ENCODE measurements at places on chromosomes 7 and 10.

GRCh38 chr10:91976317-91977051, 52.9 kb downstream of the BTAF1 start:
- no peak for DNase-seq

DNA sequence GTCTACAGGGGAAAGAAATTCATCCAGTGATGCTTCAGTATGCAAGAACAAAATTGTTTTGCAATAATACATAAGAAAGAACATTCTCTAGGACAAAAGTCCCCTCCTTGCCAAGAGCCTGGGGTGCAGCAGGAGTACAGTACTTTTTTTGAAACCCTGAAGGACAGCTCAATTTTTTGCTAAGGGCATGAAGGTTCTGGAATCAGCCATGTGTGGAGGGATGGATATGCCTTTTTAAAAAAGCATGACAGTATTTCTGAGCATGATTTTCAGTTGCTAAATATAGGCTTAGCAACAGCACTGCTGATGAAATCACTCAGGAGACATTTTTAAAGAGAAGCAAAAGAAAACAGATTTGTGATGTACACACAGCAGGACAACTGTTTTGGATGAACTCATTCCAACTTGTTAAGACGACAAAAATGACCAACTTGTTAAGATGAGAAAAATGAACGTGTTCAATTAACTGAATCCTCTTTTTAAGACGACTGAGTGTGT, 39.3 kb downstream of the HBP1 start:
- DNase-seq: no peak

DNA sequence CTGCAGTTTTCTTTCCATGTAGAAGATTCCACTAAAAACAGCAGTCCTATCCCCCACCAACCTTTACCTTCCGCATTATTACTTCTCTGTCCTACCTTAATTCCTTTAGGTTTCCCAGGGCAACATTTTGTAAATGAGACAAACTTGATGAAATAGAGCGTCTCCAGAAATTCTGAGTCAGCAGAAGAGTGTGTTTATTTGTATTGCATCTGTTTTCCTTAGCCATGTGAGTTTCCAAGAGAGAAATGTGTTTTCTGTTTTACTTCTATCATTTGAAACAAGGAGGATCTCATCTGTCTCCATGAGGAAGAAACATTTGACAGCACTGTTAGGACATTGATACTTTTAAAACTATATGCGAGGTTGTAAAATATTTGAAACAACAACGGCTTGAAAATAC, 244.2 kb upstream of the PLXDC2 start:
- DNase-seq: no peak

GRCh38 chr7:54712820-54713219, 46.2 kb downstream of the SEC61G start:
- no peak for DNase-seq

GRCh38 chr7:7573701-7574100, 7.0 kb downstream of the MIOS start:
- no peak for DNase-seq

- no peak for DNase-seq
These were observed 154.8 kb downstream of the CAMK1D start for GRCh38 chr10:12504176-12504575.

DNA sequence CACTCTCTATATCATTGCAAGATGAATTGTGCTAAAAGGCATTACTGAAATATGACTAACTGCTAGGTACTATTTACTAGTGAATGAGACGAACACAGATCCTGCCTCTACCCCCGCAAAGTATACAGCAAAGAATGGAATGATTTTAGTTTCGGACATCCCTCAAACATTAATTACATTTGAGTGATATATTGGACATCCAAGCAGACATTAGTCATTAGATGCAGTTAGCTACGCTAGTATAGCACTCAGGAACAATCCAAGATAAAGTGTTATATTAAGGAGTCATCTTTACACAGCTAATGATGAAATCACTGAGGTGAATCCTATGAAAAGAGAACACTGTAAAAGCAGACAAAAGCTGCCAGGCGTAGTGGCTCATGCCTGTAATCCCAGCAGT, 7.3 kb upstream of the TAF3 start:
- no peak for DNase-seq

GRCh38 chr10:120945801-120946302, 94.7 kb downstream of the WDR11 start:
- DNase-seq: no peak

DNA sequence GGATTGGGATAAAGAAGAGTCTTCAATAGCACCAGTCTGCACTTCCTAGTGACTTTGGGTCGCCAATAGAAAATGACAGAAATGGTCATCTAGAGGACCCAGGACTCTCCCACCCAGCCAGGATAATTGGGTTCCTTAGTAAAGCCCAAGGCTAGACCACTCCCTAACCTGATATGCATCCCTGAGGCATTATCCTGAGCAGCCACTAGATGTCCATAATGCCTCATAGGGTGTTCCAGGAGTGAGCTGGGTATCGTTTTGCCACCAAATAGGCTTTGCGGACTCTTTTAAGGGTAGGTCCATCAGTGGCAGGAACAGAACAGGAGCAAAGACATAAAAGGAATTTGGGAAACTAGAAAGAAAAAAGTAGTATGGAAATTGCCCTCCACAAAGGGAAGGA, 4.5 kb upstream of the LRRC4 start:
- DNase-seq: no peak

GRCh38 chr10:5465976-5466450, 33.4 kb downstream of the CALML5 start:
- DNase-seq: no peak

- no peak for DNase-seq
These were observed 8.0 kb downstream of the HIPK2 start for GRCh38 chr7:139769761-139770160.

- DNase-seq: no peak
These were observed 30.2 kb upstream of the SH3PXD2A start for GRCh38 chr10:103885617-103886016.

DNA sequence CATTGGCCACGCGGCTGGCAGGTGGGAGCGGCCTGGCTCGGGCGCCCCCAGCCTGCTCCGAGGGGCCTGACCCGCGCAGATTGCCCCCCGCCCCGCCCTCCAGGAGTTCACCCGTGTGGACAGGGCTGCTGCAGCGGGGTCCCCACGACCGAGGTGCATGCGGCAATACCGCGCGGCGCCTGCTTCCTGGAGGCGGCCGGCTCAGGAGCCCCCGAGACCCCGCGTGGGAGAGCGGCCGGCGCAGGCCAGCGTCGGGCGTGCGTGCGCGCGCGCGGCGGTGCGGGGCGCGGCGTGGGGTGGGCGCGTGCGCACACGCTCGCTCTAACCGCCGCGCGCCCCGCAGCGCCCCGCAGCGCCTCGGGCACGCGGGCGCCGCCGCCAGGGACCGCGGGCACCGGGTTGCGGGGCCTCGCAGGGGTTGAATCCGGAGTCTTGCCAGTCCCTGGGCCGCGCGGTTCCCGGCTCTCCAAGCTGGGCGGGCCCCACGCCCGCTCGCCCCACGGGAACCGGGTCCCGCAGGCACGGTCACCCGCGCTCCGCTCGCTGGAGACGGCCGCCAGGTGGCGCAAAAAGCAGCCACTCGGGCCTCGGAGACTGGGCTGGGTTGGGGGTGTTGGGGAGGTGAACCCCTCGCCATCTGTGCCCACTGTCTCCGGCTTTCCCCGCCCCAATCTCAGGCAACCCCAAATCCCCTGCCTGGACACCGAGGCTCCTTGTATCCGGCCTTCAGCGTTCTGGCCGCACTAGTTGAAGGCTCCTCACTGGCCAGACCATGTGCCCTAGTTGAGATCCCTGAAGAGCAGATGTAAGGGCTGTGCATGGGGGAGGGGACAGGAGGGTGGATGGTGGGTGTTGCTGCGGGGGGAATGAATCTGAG, 1.3 kb upstream of the ACHE start:
- peak; percentile 52 for DNase-seq

DNA sequence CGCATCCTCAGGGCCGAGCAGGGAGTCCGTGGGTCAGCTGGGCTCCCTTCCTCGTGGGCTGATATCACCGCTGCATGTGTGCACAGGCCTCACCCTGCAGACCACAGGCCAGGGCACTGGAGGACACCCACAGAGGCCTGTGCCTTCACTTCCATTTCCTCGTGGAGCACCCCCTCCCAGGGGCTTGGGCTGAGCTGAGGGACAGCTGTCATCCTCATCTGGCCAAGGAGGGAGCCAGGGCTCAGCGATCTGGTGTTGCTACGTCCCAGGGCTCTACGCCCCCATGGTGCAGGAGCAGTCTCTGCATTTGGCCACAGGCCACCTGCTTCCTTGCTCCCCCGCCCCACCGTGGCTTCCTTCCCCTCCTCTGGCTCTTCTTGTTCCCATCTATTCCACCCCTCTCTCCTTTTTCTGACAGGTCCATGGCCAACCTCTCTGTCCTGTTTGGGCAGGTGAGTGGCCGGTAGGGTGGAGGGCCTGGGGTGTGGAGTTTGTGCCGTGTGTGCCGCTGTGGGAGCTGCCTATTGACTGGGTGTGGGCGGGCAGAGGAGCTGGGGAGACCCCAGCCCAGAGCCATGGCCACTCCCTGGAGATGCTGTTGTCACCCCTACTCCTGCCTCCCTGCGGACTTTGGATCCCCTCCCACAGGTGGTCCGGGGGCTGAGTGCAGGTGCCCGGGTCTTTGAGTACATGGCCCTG, 8.3 kb upstream of the ASIC3 start:
- no peak for DNase-seq

- DNase-seq: no peak
These were observed 61.6 kb downstream of the PRSS58 start for GRCh38 chr7:142196066-142196840.

GRCh38 chr10:89966211-89966610, 264.8 kb downstream of the KIF20B start:
- DNase-seq: no peak

DNA sequence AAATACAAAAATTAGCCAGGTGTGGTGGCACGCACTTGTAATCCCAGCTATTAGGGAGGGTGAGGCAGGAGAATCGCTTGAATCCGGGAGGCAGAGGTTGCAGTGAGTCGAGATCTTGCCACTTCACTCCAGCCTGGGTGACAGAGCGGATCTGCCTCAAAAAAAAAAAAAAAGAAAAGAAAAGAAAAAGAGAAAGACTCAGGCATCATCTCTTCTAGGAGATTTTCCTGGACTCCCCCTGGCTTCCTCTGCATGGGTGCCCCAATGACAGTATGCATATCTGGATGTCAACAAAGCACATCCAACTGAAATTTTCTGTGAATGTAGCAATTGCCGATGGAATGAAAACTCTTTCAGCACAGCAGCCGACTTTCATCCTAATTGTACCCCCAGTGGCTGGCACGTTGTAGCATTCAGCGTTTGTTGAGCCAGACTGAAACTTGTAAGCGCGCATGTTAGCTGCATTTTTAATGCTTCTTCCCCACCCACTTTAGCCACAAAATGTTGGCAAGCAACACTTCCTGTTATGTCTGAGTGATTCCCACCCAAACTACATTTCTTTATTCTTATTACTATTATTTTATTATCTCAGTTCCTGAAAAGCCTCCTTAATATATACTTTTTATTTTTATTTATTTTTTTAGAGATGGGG, 70.2 kb downstream of the PRTFDC1 start:
- peak; percentile 71 for DNase-seq

DNA sequence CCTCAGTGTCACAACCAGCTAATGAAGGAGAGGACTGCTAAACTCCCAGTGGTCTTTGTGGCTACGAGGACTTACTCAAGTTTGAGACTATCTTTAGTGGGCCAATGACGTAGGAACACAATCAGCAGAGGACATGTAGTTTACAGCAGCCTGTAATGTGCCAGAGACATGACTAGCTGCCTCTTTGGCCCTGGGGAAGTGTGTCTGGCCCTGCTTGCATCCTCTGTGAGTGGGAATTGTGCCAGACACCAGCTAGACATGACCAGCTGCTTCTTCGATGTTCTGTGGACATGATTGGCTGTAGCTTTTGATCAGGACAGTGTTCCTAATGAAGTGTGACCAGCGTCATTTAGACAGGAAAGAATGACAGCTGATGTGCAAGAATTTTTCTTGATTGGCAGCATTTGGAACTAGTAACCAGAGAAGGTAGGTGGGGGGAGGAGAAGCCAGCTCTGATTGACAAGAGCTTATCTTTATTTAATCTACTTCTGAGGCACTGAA, 141.7 kb downstream of the AUTS2 start:
- DNase-seq: no peak

DNA sequence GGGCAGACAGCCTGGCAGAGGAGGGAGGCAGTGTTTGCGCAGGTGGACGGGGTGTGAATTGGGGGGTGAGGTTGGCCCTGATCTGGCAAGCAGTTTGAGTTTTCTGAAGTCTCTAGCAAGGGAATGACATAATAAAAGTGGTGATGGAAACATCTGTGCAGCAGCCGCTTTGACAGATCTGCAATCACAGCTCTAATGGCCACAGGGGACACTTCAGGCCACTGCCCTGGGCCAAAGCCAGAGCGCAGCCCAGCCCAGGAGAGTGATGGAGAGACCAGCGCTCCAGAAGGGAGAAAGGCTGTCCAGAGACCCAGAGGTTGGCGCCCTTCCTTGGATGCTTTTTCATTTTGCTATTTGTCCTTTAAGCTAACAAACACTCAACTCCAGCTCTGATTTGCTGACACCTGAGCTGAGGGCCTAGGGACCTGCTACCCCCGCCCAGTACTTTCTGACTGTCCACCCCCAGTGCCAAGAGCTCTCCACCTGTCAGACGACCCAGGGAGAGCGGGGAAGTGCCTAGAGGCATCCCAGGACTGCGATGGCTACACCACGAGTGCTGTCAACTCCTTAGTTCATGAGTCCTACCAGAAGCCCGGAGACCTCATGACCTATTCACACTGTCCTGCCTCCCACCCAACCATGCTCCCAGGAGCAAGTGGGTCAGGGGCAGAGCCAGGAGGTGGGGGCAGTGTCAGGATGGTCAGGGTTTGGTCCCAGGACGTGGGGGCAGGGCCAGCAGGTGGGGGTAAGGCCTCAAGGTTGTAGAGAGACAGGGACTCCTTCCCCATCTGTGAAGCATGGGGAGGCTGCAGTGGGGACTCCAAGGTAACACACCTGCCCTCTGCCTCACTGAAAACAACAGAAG, 112.6 kb downstream of the PRKAG2 start:
- no peak for DNase-seq

- no peak for DNase-seq
These were observed 914.4 kb downstream of the PCDH15 start for GRCh38 chr10:53886325-53887300.

DNA sequence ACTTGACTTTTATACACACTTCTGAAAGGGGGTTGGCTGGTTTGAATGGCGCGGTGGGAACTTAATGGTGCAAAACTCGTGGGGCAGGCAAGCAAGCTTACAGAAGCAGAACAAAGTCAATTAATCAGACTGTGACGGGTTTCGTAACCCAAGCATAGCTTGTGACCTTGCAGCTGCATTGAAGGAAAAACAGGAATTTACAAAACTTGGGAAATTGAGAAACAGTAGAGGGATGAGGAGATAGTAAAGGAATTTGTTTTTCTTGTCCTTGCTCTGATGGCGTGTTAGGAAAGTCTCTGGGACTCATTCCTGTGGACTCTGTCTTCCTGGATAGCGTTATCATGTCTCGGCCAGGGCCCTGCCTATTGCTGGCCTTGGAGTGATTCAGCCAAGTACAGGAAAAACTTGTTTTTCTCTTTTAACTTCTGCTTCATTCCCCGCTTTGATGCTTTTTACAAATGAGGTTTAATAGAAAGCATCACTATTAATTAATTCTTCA, 220.0 kb upstream of the KCND2 start:
- no peak for DNase-seq

DNA sequence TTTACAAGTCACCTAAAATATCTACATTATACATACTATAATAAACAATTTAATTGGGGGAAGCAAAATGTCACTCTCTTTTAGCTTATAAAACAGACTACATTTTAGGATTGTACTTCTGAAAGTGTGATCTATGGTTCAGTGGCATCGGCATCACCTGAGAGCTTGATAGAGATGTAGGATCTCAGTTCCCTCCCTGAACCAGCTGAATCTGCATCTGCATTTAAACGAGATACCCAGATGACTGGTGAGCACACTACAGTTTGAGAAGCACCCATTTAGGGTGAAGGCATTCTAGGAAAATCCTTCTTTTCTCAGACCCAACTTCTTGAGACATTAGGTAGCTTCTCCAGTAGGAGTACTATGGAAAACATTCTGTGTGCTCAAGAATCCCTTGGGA, 21.5 kb upstream of the SDHAF3 start:
- no peak for DNase-seq

All from activated CD4-positive, alpha-beta T cell treated with anti-CD3 and anti-CD28 coated beads, Interleukin-10, Interleukin-2, amounts not matched to agents 100 ng/mL and 50 ng/mL, durations not matched to agents 16 hours and 8 hours (primary cell).